Stimulated activated CD8-positive, alpha-beta memory T cell treated with anti-CD3 and anti-CD28 coated beads, Interleukin-4, amount 100 ng/mL, for 4 hours (primary cell): ENCODE measurements at places on chromosomes 4 and X.

GRCh38 chr4:5381961-5382441, 326.4 kb downstream of the EVC2 start:
- no peak for DNase-seq

- no peak for DNase-seq
Observed at GRCh38 chr4:23959396-23960148, 69.7 kb upstream of the PPARGC1A start.

DNA sequence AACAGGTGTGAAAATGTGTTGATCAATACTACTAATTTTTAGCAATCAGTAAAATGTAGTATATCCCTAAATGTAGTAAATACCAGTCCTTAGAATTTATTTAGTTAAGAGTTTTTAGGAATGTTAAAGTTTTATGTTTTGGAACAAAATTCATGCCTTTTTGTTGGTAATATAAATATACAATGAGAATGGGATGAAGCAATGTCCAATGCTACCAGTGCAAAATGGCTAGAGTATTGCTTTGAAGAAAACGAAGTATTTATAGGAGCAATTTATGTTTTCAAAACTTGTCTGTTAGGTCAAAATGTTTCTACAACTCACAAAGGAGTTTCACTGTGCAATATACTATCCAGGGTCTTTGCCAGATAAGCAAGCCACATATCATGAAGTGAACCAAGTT, 851.5 kb downstream of the PCDH18 start:
- no peak for DNase-seq

DNA sequence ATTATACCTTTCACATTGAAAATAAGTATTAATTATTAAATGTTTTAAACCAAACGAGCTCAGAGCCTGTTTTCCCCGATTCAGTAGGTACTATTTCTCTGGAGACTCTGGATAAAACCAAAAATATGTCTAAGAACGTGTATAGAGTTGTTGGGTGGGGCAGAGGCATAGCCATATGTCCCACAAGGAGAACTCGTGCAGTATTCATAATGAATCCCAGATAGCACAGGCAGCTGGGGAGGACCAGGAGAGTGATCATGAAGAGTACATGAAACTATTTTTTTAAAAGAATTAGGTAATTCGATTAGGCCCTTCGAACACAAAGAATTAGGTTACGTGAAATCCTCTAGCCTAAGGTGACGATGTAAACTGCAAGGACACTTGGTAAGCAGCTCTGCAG, 76.1 kb downstream of the CLDN22 start:
- DNase-seq: no peak

DNA sequence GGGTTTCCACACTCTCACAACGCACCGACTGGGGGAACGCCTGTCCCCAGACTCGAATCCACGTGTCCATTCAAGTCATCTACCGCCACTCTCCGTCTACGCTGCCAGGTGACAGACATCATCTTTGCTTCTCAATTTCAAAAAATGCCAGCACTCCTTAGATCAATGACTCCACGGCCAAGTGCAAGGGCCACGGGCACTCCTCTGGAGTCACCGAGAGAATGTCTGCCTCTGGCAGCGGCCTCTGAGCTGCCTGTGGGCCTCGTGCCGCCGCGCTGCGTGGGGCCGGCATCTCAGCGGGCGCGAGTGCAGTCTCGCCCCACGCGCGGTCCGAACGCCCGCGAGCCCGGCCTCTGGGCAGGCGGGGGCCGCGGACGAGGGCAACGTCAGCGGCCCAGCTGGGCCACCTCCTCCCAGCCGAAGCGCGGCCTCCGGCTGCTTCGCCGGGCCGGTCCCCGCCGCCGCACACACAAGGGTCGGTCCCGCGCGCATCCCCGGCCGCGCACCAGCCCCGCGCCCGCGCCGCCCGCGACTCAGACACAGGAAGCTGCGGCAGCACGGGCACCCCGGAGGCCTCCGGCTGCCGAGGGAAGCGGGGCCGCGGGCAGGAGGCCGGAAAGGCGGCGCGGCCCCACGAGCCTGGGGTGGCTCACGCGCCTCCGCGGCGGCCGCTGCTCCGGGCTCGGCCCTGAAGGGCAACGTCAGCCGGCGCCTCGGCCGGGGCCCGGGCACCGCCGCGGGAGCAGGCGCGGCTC, 450 bp downstream of the ACSL1 start:
- DNase-seq: peak; percentile 4

- DNase-seq: no peak
Observed at GRCh38 chrX:18422325-18422724, 3.1 kb upstream of the CDKL5 start.

DNA sequence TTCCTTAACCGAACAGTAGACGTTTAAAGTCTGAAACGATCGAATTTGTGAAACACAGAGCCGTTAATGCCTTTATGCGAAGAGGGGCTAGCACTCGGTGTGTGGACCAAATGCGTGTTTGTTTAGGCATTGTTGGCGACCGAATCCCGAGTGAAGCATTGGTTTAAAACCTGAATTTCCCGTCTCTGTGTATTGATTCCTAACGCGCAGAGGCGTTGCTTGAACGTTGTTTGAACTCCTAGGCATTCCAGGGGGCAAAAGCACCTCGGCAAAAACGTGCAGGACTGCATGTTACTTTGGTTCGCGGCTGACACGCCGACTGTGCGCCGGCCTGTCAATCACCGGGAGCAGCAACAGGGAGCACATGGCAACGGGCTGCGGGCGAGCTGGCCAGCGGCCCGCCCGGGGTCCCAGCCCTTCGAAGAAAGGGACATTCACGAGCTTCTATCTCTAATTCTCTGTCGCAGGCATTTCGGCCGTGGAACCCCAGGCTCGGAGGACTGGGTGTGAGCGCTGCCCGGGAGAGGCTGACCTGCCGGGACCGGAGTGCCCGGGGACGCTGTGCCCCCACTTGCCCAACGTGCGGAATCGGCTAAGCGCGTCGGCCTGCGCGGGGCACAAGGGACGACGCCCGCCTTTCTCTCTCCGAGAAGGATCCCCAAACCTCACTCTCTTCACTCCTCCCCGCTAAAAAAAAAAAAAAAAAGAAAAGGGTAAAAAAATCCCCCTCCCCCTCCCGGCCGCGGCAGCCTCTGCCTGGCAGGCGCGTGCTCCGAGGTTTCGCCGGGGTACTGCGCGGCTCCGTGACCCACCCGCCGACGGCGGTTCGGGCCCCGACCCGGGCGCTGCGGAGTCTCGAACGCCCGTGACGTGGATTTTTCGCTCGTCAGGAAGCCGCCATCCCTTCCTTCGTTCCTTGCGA, 810 bp downstream of the SPRY1 start:
- DNase-seq: no peak

DNA sequence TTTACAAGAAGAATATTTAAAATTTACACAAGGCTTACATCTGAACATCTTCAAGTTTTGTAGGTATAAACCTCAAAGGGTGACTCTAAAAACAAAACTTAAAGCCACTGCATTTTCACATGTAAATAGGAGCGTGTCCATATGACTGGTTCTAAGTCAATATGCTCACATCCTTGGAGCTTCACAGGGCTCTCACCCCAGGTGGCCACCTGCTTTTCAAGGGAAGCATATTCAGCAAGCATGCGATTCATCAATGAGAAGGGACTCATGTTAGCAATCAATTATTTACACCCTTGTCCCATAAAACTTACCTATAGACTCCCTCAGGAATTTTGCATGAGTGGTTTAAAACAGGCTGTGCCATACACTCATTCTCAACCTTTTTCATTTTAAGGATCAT, 17.8 kb upstream of the KLHL34 start:
- DNase-seq: no peak

DNA sequence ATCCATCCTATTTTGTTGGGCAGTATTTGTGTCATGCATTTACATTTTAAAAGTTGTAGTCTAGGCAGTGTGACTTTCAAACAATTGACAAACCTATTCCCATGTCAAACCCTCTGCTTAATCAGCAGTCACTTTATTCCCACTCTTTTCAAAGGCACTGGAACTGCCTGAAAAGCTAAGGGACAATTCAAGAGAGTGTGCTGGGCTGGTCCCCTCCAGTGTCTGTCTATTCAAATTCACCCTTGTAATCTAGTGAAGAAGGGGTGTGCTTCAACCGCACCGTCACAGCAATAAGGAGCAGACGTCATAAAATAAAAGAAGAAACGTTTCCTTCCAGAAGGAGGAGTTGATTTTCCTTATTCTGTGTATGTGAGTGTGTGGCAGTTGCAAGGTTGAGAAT, 197.0 kb upstream of the MAD2L1 start:
- no peak for DNase-seq

GRCh38 chr4:41257257-41257901, 651 bp downstream of the UCHL1 start:
- no peak for DNase-seq

GRCh38 chrX:24014388-24015018, 12.5 kb downstream of the KLHL15 start:
- peak; percentile 2 for DNase-seq

GRCh38 chr4:128385683-128386304, 98.2 kb upstream of the PGRMC2 start:
- DNase-seq: no peak

- DNase-seq: no peak
Observed at GRCh38 chr4:155403886-155404285, 27.1 kb upstream of the MAP9 start.

DNA sequence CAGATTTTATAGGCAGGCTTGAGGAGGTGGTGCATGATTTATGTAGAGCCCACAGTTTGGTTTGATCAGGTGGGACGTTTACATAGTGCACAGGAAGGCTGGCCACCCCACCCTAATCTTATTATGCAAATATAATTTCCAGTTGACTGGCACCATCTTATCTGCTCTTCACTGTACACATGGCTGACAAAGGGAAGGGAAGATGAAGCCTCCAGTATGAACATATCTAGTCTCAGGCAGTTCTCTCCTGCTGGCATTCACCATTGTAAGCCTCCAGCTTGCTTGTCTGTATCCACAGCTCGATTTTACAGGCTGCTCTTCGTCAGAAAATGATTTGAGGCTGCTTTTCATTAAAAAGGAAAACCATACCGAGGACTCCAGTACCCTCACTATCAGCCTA, 278.3 kb downstream of the TECRL start:
- no peak for DNase-seq

DNA sequence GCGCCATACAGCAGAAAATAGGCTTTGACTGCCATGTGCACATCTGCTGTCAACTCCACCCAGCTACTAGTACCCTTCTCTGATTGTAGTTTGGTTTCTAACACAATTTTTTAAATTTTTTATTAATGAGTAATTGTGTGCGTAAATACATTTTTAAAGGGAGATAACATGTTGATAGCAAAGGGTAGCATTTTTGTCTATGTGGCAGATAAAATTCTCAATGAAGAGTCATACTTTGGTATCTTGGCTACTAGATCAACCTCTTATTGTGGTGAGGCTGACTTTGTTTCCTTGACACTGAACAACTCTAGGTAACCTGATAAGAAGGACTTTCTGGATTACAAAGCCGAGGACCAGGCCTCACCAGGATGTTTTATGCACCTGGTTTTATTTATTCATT, 9.5 kb downstream of the ADH4 start:
- no peak for DNase-seq

GRCh38 chr4:176858839-176859238, 66.1 kb upstream of the VEGFC start:
- DNase-seq: no peak

GRCh38 chr4:163651761-163652160, 157.3 kb downstream of the TMA16 start:
- DNase-seq: no peak

- no peak for DNase-seq
Observed at GRCh38 chrX:138006180-138006579, 440.3 kb downstream of the ZIC3 start.

- DNase-seq: no peak
Observed at GRCh38 chr4:150234246-150234645, 156.0 kb downstream of the DCLK2 start.

GRCh38 chr4:99104153-99104552, 15.6 kb upstream of the ADH5 start:
- no peak for DNase-seq

DNA sequence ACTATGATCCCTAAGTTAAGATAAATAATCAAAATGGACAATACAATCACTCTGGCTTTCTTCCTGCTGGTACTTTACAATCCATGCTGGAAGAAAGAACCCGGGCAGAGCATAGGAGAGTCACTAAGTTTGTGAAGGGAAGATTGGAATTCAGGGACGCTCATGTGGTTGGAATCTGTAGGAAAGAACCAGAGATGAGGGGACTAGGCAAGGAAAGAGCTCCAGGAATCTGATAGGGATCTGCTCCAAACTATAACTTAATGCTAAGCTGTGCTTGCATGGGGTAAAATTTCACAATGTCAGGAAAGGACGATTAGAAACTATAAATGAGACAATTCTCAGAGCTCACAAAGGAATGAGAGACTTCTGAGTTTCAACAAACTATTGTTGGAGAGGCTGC, 167.5 kb downstream of the ADGRA3 start:
- no peak for DNase-seq

DNA sequence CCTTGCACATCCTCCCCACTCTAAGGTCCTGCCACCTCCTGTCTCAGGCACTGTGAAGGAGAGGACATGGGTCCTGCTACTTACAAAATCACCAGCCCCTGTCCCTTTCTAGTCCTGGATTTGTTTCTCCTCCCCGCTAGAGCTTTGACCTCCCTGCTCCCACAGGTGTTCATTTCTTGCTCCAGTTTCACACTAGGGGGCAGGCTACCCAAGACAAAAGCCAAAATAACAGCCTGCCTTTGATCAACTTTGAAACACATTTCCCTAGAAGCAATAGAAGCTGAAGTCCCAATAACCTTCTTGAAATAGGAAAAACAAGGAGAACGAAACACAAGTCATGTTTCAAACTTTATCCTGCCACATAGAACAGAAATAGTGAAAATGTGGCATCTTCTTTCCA, 164.4 kb downstream of the QDPR start:
- no peak for DNase-seq

- no peak for DNase-seq
Observed at GRCh38 chr4:52107336-52107735, 56.2 kb downstream of the SPATA18 start.

GRCh38 chr4:153346031-153346430, 1.5 kb downstream of the MND1 start:
- DNase-seq: no peak

- no peak for DNase-seq
Observed at GRCh38 chr4:152501846-152502536, 33.9 kb downstream of the FBXW7 start.

DNA sequence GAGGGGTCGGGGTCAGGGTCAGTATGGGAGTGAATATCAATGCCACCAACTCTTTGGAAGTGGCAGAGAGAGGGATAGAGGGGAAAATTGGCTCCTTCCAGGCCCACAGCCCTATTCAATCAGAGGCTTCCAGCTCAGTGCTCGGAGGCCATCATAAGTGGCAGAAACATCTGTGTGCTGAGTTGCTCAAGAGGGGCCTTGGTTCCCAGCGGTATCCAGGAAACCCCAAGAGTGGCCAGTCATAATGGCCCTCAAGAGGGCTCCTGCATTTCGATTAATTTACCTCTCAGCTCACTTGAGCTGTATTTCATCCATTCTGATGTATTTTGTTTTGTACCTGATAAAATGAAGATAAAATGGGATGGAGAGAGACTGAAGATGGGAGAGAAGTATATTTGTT, 154.3 kb upstream of the EOLA2 start:
- DNase-seq: no peak

- no peak for DNase-seq
Observed at GRCh38 chr4:41124916-41125548, 89.3 kb downstream of the APBB2 start.
